ENCODE measurements at places on chromosomes 7 and 10.

- DNase-seq, result no peak
Observed at GRCh38 chr10:30882281-30882680, 149.4 kb downstream of the ZNF438 start.

DNA sequence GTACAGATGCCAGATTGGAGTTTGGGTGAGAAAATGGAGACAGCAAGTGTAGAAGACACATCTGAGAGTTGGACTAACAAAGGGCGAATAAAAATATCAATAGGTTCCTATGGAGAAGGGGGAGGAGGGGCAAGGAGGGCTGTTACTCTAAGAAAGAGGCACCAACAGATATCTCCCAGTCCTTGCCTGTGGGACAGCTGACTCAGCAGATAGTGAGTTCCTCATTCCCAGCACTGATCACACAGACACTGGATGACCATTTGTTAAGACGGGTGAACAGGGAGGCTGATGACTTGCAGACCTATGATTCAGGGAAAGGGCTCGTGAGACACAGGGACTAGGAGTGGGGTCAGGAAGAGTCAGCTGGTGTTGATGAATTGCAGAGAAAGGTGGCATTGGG, 5.7 kb upstream of the PRR15 start:
- peak; percentile 49 for DNase-seq

DNA sequence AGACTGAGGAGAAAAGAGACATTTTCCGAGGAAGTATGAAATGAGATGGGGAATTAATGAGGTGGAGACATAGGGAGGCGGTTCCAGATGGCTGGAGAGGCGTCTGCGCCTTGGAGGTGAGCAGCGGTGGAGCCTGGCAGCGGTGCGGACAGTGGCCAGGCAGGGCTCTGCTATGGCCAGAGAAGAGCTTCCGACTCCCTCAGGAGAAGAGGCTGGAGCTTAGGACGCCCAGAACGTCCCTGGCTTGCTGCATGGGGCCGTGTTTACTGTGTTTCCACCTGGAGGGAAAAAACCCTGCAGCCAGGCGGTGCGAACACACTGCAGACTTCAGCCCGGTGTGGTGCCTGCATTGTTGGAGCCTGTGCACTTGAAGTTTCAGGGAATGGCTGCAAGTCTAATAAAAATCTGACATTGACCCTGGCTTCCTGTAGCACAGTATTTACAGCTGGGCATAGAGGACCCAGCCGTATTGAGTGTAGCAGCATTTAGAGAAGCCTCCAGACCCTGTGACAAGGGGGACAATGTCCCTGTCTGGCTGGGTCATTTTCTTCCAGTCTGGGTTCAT, 447.1 kb upstream of the MKI67 start:
- no peak for DNase-seq

DNA sequence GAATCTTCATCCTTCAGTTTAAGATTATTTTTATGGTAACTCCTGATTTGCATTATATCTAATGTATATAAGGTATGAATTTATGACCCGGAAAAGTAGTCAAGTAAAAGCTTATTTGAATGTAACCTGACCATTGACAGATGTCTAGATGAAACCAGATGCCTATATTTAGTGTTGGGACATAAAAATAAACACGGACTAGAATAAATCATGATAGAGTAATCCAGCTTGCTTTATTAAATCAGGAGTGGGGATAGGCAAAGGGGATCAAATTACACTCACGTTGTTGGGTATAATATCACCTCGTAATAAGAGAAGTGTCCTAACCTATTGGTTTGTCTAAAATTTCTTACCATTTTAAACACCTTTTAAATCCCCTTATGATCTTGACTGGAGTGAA, 244.6 kb downstream of the AGMO start:
- no peak for DNase-seq

Measured in hematopoietic multipotent progenitor cell (in vitro differentiated cells).